T-helper 17 cell (primary cell): ENCODE measurements at places on chromosomes 12 and 14.

DNA sequence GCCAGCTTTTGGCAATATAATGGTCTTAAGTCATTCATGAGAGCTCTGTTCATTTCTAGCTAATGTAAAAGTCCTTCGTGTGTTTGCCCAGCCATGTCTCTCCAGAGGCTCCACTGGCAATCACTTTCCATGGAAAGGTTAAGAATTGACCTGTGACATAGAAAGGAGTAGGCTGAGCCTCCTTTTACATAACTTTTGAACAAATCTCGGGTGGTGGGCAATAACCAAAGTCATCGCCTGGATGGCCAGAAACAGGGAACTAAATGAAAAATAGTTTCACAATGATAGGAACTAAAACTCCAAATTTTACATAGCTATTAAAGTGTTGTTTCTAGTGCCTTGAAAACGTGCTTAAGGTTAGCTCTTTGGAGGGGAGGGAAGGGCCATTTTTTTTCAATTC lies 6.5 kb downstream of the BHLHE41 start:
- DNase-seq = no peak

DNA sequence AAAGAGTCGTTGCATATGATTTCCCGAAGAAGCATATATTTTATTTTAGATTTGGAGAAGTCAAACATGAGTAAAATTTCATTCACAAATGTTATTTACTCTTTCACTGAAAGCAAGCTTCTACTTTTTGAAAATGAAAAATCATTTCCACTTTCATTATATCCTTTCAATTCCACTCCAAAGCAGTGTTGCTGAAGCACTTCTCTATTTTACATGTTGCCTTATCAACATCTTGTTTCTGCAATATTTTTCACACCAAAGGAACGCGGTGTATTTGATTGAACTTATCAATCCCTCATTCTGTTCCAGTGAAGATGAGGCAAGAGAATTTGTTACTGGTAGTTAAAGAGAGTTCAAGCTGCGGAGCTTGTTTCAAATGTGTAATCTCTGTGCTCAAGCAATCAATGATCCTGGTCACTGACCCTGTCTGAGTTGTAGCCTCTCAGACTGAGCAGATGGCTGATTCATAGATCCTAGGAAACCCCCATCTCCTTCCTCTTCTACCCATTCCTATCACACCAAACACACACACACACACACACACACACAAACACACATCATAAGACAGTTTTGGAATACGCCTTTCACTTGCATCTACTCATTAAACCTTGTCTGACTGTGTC lies 236.2 kb upstream of the FLRT2 start:
- DNase-seq = no peak

DNA sequence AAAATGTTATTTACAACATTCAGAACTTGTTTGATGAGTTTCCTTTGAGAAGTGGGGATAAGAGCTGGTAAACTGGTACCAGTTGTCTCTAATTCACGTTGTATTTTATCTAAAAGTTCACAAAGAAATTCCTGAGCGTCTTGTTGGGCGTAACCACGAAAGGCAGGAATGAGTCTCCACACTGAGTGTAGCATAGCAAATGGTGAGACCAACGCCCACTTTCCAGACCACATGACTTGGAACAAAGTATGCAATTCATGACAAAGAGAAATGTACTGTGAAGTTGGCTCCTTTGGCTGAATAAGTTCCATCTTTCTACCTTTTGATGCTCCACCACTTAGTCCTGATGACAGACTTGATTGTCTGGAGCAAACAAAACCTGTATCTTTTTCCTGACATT lies 18.4 kb downstream of the USP44 start:
- DNase-seq = no peak

GRCh38 chr12:65334521-65334920 lies 56.0 kb downstream of the MSRB3 start:
- no peak for DNase-seq

DNA sequence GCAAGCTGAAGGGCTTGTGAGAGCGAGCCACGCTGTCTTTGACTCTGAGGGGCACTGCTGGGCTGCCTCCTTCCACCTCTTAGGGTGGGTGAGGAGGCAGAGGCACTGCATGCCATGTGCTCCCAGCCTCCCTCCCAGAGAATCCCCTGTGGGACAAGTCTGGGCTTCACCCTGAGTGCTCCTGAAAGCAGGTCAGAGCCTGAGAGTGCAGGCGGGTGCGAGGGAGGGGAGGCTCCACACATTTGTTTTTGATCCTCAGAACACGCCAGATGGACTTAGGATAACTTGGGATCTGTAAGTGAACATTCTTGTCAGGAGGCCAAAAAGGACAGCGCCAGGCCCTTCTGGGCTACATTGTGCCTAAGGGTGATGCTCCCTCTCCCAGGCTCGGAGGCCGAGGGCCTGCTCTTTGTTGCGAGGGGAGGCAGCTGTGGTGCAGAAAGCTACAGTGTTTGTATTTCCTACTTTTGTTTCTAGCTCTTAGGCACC lies 155.4 kb downstream of the TMX1 start:
- DNase-seq = no peak
